ENCODE measurements at places on chromosomes 2 and 18.

DNA sequence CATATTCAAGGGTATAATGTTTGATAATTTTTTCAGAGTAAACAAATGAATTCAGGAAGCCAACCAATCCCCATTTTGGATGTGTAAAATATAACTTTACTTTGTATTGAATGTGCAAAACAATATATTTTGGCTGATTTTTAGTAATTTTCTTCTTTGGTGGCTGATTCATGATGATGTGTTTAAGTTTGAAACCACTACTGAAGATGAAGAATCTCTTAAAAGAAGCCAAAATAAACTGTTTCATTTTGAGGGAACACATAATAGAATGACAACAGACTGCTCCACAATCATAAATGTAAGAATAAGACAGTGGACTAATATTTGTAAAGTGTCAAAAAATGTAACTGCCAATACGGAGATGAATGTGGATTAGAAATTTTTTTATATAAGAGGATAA, 52.5 kb upstream of the TRIM43 start:
- no peak for DNase-seq

- DNase-seq = no peak
Measured at GRCh38 chr2:216884347-216884746, 24.5 kb upstream of the TNP1 start.

DNA sequence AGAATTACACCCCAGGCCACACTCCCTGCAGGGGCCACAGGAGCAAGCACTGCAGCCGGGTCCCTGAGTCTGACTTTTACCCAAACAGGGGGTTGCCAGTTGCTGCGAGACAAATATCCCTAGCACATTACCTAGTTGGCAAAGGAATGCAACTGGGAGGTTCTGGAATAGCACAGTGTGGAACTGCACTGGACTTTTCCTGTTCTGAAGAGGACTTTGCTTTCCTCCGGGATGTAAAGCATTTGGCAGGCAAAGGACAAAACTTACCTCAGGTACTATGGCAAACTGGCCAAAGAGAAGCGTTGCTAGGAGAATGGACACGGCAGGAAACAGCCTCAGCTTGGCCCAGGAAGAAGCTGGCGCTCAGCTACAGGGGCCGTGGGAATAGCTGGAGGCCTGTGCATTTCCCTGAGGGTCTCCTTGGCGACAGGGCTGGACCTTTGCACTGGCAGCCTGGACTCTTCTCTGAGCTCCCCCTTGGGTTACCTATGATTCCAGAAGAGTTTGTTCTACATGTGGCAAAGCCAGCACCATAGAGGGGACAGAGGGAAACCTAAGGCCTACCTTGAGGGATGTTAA, 45.0 kb downstream of the BCL11A start:
- DNase-seq = no peak

GRCh38 chr2:96977631-96978195, 8.7 kb downstream of the FAM178B start:
- DNase-seq = no peak

DNA sequence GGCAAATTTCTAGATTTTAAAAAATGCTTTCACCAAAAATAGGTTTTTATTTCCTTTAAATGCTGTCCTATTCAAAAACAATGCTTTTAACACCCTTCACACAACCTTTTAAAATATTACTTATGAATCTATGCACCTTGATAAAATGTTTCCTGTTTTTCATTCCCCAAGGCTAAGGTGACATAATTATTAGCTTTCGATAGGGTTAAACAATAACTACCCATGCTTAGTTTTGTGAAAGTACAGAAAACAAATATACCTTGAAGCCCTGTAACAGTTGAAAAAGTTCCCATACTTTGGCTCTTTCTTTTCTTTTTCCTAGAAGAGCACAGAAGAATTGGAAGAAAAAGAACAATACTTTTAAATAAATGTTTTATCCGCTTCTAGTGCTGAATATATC, 54.9 kb upstream of the ITPRID2 start:
- no peak for DNase-seq

- no peak for DNase-seq
Measured at GRCh38 chr2:65681503-65681902, 249.1 kb upstream of the SPRED2 start.
